Activated CD4-positive, alpha-beta memory T cell treated with anti-CD3 and anti-CD28 coated beads, Interleukin-2, amount 10 ng/mL, durations not matched to agents 7 days and 5 days (primary cell): ENCODE measurements at places on chromosomes 11 and 22.

DNA sequence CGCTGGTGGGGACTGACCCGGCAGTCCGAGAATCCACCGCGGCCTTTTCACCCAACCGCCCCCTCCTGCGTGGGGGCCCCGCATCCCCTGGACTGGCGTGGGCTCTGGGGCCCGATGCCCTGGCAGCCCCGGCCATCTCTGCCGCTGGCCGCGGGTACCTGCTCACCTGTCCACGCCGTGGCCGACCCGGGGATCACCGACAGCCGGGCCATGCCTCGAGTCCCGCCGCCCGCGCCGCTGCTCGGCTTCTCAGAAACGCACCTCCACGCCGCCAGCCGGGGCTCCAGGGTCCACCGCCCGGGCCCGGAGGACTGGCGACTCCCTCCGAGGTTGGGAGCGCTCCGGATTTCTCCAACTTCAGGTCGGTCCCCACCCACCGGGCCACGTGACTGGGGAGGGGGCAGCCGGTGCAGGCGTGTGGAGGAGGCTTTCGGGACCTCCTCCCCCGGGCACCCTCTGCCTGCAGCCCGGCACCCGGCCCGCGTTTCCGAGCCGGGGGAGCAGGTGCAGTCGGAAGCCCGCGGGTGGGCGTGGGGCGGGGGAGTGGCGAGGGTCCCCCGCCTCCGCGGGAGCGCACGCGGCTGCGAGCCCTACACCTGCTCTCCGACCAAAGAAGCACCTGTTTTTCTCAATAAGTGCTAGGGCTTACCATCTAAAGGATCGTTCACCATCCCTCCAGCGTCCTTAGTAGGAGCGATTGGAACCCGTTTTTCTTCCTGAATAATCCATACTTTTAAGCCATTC, 554 bp upstream of the NRIP3 start:
- DNase-seq = no peak

GRCh38 chr22:43921370-43921769, 2.2 kb upstream of the PNPLA3 start:
- no peak for DNase-seq

- DNase-seq = no peak
These were observed 18.8 kb upstream of the ADORA2A start for GRCh38 chr22:24408630-24409029.

GRCh38 chr22:28894334-28894733, 11.0 kb downstream of the ZNRF3 start:
- DNase-seq = no peak

- no peak for DNase-seq
These were observed 13.6 kb downstream of the GATD1 start for GRCh38 chr11:763549-764321.

DNA sequence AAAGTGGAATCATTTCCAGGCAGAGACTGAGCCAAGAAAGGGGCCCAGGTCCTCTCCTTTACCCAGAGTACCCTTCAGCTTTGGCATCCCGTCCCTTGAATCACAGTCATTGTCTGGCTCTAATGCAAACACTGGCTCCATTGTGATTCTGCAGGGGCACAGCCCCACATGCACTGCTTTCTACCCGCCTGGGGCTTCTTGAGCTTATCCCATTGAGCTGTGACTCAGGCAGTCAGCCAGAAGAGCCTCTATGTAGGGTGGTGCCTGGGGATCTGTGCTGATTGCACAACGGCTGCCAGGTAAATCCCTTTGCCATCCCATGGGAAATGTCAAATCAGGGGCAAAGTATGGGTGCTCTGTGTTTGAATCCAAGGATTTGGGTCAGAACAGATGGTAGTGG, 88.9 kb downstream of the RASSF10 start:
- DNase-seq = no peak

- no peak for DNase-seq
These were observed 46.7 kb downstream of the RPUSD4 start for GRCh38 chr11:126164781-126165180.

DNA sequence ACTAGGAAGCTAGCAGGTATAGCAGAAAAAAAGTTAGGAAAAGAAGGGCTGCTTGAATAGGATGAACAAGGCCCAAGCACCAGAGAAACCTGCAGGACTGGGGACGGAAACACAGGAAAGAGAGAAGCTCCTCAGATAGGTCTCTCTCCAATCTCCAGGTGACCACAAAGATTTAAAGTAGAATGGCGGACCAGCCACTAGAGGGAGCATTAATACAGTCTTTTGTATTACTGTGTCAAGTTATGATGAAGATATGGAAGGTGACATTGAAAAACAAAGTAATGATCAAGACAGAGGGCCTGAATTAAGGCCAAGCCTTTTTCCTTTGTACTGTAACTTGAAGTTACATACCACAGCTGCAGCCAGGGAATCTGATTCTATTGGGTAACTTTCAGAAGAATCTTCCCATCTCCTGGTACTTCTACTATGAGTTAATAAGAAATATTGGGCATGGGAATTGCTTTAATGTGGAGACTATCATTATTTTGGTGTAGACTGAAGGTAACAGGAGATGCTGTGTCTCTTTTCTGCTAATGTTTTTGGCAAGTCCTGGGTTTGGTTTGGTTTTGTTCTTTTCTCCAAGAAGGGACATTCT, 33.8 kb downstream of the OR2AG2 start:
- peak; percentile 71 for DNase-seq

DNA sequence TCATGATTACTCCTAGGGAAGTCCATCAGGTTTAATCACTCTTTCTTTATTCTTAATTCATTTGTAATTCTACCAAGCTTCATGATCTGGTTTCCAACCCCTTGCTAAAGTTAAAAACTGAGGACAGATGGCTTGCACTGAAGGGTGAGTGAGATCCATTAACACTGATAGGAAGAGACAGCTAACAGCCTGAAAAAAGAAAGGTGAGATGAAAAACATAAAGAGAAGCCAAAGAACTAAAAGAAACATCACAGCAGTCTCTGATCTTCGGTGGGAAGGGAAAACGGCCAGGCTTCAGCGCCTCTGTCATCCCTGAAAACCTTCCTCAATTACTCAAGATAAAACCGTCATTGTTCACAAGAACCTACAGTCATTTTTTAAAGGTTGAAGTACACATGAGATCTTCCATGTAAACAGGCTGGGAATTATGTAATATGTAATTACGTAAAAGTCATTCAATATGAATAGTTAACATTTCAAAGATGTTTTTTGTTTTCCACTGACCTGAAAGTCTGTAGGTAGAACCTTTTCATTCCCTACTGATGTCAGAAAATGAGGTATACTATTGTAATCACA, 41.3 kb downstream of the VSIG10L2 start:
- no peak for DNase-seq

DNA sequence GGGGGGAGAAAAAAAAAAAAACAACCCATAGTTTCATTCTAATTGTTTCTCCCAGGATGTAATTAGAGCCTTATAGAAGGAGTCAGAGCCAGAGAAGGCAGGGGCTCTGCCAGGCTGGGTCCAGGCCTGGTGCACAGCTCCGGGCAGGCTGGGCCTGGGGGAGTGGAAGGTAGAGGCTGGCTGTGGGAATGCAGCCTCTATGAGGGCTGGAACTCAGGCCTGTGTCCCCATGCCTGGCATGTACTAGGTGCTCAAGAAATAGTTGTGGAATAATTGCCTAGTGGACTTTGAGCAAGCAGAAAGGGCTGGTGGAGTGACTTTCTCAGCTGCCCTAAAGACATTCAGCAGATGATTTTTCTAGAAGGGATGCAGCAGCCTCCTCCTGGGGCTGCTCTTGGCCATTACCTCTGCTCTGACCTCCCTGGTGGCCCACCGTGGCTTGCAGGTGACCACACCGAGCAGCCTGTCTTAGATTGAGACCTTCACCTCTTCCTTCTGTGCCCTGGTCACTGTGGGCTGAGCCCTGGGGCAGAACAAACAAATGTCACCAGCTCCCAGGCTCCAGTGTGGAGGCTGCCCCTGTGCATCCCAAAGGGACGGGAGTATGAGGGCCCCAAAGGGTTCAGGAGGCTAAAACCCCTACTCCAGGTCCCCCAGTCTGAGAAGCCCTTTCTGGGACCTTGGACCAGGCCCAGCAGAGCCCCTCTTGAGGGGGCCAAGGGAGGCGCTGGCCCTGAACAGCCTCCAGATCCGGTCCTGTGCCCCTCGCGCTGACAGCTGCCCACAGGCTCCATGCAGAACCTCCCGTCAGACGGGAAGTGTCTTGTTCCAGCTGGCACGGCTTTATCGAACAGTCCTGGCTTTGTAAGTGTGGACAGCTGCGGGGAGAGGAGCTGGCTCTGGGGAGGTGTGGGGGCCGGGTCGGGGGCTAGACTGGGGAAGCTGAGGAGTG, 18.8 kb downstream of the MYEOV start:
- DNase-seq = no peak

- DNase-seq = no peak
These were observed 9.8 kb upstream of the PSMA1 start for GRCh38 chr11:14529951-14530350.

- DNase-seq = no peak
These were observed 12.9 kb downstream of the GNB1L start for GRCh38 chr22:19841641-19842392.

DNA sequence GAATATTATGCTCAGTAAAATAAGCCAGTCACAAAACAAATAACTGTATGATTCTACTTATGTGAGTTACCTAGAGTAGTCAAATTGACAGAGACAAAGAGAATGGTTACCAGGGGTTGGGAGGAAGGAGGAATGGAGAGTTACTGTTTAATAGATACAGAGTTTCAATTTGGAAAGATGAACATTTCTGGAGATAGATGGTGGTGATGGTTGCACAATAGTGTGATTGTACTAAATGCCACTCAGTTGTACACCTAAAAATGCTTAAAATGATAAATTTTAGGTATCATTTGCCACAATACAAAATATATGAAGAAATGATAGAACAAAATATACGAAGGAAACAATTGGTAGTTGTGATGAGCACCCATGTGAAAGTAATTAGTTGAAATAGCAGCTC, 43.4 kb downstream of the PDHX start:
- DNase-seq = no peak

- no peak for DNase-seq
These were observed 60.2 kb downstream of the DHCR7 start for GRCh38 chr11:71387784-71388636.

DNA sequence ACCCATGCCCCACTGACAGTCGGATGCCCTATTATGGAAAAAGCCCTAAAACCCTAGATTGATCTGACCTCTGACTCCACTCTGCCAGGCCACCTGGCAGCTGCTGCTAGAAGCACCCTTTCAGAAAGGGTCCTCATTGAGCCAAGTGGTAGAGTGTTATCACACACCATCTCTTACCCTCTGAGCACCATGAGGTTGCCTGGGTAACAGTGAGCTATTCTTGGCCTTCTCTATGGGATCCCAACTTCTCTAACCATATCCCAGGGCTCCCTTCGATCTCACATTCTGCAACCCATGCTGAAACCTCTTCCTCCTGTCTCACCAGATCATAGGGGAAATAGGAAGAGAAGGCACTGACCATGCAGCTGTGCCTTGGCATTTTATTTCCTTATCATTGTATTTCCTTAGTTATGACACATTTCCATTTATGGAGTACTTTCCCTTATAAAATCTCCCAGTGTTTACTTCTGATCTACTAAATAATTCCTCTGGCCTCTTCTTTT, 52.7 kb downstream of the MPPED2 start:
- DNase-seq = no peak

DNA sequence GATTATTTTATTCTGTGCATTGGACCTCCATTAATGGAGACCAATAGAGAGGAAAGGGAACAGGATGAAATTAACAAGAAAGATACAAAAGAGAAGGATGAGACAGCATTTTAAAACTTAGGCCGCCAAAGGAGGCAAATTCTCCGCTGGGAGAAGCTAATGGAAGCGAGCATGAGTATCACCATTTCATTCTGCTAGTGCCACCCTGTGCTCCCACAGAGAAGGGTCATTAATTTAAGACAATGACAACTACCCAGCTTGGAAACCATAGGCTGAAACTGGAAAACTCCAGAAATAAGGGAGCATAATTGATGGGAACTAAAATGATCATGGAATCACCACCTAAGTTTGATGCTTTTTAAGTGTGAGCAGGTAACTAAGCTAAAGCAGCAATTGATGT, 69.2 kb downstream of the SLC36A4 start:
- no peak for DNase-seq

DNA sequence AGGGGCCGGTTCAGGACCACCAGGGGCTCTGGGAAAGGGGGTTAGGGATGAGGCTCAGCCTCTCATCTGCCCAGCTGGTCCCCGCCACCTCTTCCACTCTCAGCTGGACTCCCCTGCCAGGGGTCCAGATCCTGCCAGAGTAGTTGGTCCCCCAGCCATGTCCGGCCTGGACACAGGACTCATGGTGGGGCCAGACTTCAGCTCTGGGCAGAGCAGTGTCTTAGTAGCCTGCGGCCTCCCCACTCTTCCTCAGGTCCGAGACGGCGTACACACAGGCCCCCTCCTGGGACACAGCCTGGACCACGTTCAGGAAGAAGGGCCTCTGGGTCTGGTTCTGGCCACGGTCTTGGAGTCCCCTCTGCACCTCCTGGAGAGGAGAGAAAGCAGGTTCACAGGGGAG, 25.1 kb downstream of the GGT5 start:
- DNase-seq = no peak

DNA sequence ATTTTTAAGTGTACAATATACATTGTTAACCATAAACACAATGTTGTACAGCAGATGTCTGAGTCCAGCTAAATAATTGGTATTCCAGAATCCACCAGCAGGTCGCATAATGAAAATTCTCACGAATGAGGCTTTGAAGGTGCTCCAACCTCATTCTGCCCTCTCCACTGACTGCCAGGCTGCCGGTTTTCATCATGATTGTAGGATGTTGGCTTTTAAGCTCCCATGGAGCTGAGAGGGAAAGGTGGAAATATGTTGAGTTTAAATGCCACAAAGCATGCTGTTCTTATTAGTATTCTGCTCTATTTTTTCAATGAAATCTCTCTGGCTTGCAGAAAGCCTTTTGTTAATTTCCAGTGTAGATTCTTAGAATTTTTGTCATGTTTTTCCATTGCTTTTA, 337.2 kb upstream of the DDI1 start:
- DNase-seq = no peak

- DNase-seq = no peak
These were observed 10.3 kb upstream of the OMP start for GRCh38 chr11:77092382-77092781.

- no peak for DNase-seq
These were observed 10.4 kb downstream of the USP35 start for GRCh38 chr11:78199015-78199652.

- DNase-seq = no peak
These were observed 25.4 kb downstream of the INSC start for GRCh38 chr11:15139958-15140659.

- no peak for DNase-seq
These were observed 2.7 kb upstream of the GSTT4 start for GRCh38 chr22:24008022-24008283.

GRCh38 chr11:33476945-33477606, 219.9 kb downstream of the HIPK3 start:
- no peak for DNase-seq

- peak; percentile 81 for DNase-seq
These were observed 4.7 kb downstream of the FEN1 start for GRCh38 chr11:61797263-61797944.
